Smooth muscle cell of bladder (primary cell): ENCODE measurements at places on chromosomes 5 and 9. TPM values are rescaled to one million over a fixed set of nuclear protein-coding genes. Genes with fewer than 3 reads are reported as not detected.

The CDX1 gene
- total RNA-seq = under 0.01 and 0.09 TPM in 2 replicates

The SLC6A19 gene
- total RNA-seq = not detected in 2 replicates

The TAF11L5 gene
- not detected in 2 replicates for total RNA-seq

The SLC9A3 gene
- total RNA-seq = 0.43 and 0.55 TPM in 2 replicates

The DAB2IP gene
- 7.5 and 12.2 TPM in 2 replicates for total RNA-seq

The NTMT1 gene
- total RNA-seq = 34.4 and 38.6 TPM in 2 replicates

The IL31RA gene
- 0.18 and 0.71 TPM in 2 replicates for total RNA-seq
